ENCODE measurements at places on chromosomes 11 and 22. TPM values are rescaled to one million over a fixed set of nuclear protein-coding genes. Genes with fewer than 3 reads are reported as not detected.

Gene PANX2
- 2.0 TPM for total RNA-seq

Gene H19
- total RNA-seq, result 1.9 TPM

Gene NPAS4
- not detected for total RNA-seq

Gene PAAF1
- total RNA-seq, result 23.0 TPM

Gene DNAJB7
- not detected for total RNA-seq

Gene OR5P2
- not detected for total RNA-seq

Gene NCAM1
- 4.6 TPM for total RNA-seq

Gene DKK3
- 11.9 TPM for total RNA-seq

Gene OR51I1
- total RNA-seq, result not detected

Gene CD6
- total RNA-seq, result 0.34 TPM

Gene FGF3
- total RNA-seq, result not detected

Gene CTSD
- total RNA-seq, result 685 TPM

Gene ST14
- total RNA-seq, result 174 TPM

Gene DLG2
- total RNA-seq, result 0.73 TPM

Gene PARVG
- not detected for total RNA-seq

Gene GAS2
- total RNA-seq, result 3.9 TPM

Gene ATP5MG
- 145 TPM for total RNA-seq

Gene OR2AG2
- not detected for total RNA-seq

Gene NAALADL1
- not detected for total RNA-seq

Gene TNNT3
- not detected for total RNA-seq

Gene KDELR3
- 16.1 TPM for total RNA-seq

Gene SIK3
- 17.4 TPM for total RNA-seq

Gene CYB5R3
- 101 TPM for total RNA-seq

Gene KCNQ1
- total RNA-seq, result 7.4 TPM

Gene BTG4
- total RNA-seq, result not detected

Gene MMP11
- total RNA-seq, result 2.0 TPM

Gene ARHGAP20
- not detected for total RNA-seq

Gene OR51L1
- total RNA-seq, result not detected

Gene FBXO7
- total RNA-seq, result 75.7 TPM

Gene MIOX
- total RNA-seq, result not detected

Gene AQP11
- total RNA-seq, result 1.2 TPM

Gene NLRP14
- total RNA-seq, result not detected

Gene NLRX1
- 6.7 TPM for total RNA-seq

Gene LRRC74B
- not detected for total RNA-seq

Gene CCDC73
- total RNA-seq, result 0.07 TPM

Gene APOBEC3F
- total RNA-seq, result 24.1 TPM
